ENCODE measurements at places on chromosomes 2 and 18.

DNA sequence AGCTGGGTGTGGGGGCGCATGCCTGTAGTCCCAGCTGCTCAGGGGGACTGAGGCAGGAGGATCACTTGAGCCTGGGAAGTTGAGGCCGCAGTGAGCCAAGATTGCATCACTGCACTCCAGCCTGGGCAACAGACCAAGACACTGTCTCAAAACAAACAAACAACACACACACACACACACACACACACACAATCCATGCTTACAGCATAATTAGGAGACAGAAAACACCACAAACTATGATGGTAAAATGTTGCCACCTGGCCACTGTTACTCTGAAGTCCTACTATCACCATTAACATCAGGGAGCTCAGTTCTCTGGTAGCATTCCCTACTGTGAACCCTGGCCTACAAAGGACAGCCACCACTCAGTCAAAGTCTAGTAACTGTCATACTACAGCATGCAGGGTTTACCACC is 18.3 kb downstream of the DNPEP start:
- no peak for DNase-seq

GRCh38 chr2:46818141-46818621 is 97.4 kb downstream of the MCFD2 start:
- no peak for DNase-seq

DNA sequence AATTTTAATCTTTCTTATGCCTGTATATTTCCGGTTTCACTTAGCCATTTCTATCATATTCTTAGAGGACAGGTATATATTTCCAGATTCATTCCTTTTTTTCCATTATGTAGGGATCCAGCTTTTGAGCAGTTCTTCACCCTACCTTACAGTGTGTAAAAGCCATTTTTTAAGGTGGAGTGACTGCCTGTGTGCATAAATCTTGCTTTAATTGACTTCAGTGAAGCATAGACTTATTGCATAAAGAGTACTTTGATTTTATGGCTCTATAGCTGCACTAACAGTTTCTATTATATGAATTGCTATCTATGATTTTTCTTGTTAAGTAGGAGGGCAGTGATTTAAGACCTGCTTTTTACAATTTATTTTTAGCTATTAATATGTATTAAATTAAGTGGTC is 132.6 kb downstream of the NYAP2 start:
- no peak for DNase-seq

DNA sequence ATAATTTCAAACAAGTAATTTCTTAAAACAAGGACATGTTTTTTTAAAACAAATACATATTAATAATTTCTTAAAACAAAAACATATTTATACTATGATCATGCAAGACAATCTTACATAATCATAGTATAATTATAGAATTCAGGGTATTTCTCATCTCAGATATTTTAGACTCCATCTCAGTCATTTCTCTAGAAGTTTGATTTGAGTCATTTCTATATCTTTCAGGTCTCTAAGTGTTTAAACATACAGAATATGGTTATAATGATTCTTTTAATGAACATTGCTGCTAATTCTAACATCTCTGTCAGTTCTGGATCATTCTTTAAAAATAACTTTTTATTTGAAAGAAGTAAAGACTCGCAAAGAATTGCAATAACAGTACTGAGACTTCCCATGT is 154.2 kb upstream of the KYNU start:
- DNase-seq: no peak

GRCh38 chr2:47664817-47665216 is 118.1 kb upstream of the MSH6 start:
- no peak for DNase-seq

- DNase-seq: no peak
Measured at GRCh38 chr2:132429351-132429750, 12.7 kb downstream of the GPR39 start.
